Effector memory CD8-positive, alpha-beta T cell (primary cell): ENCODE measurements at places on chromosomes 5 and 9.

DNA sequence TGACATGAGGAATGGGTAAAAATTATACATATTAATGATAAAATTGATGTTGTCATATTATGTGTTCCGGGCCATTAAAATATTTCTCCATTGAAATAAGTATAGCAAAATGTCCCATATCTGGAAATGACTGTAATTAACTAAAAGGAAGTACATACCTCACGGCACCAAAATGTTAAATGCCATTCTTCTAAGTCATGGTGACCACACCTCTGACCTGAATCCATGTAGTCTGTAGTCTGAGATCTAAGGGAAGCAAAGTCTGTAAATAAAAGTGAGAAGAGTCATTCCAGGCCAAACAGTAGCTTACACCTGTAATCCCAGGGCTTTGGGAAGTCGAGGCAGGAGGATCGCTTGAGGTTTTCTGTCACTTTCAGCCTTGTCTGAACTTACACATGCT, 8.7 kb upstream of the GDA start:
- no peaks in the 10 kb centered on the region for H3K4me1 ChIP-seq
- no peak overlapping the region for H3K4me3 ChIP-seq
- H3K27ac ChIP-seq, result no peak overlapping the region
- peaks cover 5% of the 10 kb centered on the region for H3K36me3 ChIP-seq

GRCh38 chr5:62144401-62145022, 161.5 kb upstream of the KIF2A start:
- H3K27me3 ChIP-seq, result peaks cover 40% of the 10 kb centered on the region
- no peak for DNase-seq
- H3K27ac ChIP-seq, result no peak overlapping the region
- H3K36me3 ChIP-seq, result no peaks in the 10 kb centered on the region

DNA sequence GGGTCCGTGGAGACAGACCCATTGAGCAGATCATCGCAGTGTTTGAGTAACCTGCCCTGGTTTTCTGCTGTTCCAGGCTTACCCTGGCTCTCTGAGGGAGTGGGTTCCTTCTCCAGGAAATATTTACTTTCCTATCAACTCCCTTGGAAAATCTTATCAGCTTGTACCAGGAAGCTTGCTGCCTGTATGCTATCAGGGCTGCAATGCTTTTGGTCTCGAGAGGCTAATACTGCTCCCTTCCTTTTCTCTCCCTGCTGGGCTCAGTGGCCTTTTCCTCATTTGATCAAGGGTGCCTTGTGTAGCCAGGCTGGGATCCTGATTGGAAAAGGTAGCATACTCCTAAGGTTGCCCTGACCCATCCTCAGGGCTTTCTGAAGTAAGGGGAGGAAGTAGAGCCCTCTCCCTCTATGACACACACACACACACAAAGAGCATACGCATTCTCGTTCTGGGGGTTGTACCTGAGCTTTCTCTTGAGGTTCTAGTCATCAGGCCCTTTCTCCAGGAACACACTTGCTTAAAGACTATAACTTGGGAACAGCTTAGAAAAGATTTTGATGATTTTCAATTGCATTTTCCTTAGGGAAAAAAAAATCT, 41.6 kb downstream of the CYSTM1 start:
- DNase-seq, result no peak
- peaks cover 8% of the 10 kb centered on the region for H3K4me1 ChIP-seq
- no peak overlapping the region for H3K27ac ChIP-seq
- no peaks in the 10 kb centered on the region for H3K36me3 ChIP-seq

- peaks cover 3% of the 10 kb centered on the region for H3K4me1 ChIP-seq
- H3K27ac ChIP-seq, result no peak overlapping the region
- peaks cover 78% of the 10 kb centered on the region for H3K27me3 ChIP-seq
Measured at GRCh38 chr5:176714067-176714466, 66.8 kb downstream of the TSPAN17 start.

GRCh38 chr5:135233477-135233876, 165.6 kb downstream of the MACROH2A1 start:
- no peak overlapping the region for H3K27ac ChIP-seq
- H3K4me1 ChIP-seq, result no peaks in the 10 kb centered on the region
- H3K27me3 ChIP-seq, result peaks cover 51% of the 10 kb centered on the region
- no peak for DNase-seq

GRCh38 chr5:123937230-123937629, 425.3 kb downstream of the CSNK1G3 start:
- H3K4me1 ChIP-seq, result no peaks in the 10 kb centered on the region
- no peak overlapping the region for H3K27ac ChIP-seq

- DNase-seq, result no peak
- H3K27me3 ChIP-seq, result no peaks in the 10 kb centered on the region
- H3K4me1 ChIP-seq, result no peaks in the 10 kb centered on the region
- H3K36me3 ChIP-seq, result no peaks in the 10 kb centered on the region
- H3K27ac ChIP-seq, result no peak overlapping the region
Measured at GRCh38 chr5:175092691-175093090, 351.3 kb downstream of the DRD1 start.

GRCh38 chr9:36029765-36030528, 6.8 kb upstream of the RECK start:
- H3K4me3 ChIP-seq, result no peak overlapping the region
- no peak overlapping the region for H3K27ac ChIP-seq
- H3K4me1 ChIP-seq, result no peaks in the 10 kb centered on the region
- DNase-seq, result no peak
- H3K27me3 ChIP-seq, result peaks cover 41% of the 10 kb centered on the region

- H3K27me3 ChIP-seq, result no peaks in the 10 kb centered on the region
- no peak overlapping the region for H3K4me3 ChIP-seq
- DNase-seq, result no peak
Measured at GRCh38 chr5:145996135-145996534, 59.8 kb downstream of the SH3RF2 start.

- no peak for DNase-seq
- no peak overlapping the region for H3K4me3 ChIP-seq
- no peaks in the 10 kb centered on the region for H3K4me1 ChIP-seq
- H3K27ac ChIP-seq, result no peak overlapping the region
- no peaks in the 10 kb centered on the region for H3K36me3 ChIP-seq
- no peaks in the 10 kb centered on the region for H3K27me3 ChIP-seq
Measured at GRCh38 chr5:128613128-128613527, 75.1 kb upstream of the FBN2 start.

GRCh38 chr5:109062664-109063063, 315.0 kb downstream of the FER start:
- no peak overlapping the region for H3K4me3 ChIP-seq
- DNase-seq, result no peak
- no peaks in the 10 kb centered on the region for H3K27me3 ChIP-seq
- no peaks in the 10 kb centered on the region for H3K4me1 ChIP-seq
- peaks cover 3% of the 10 kb centered on the region for H3K36me3 ChIP-seq

GRCh38 chr5:17229313-17229712, 11.9 kb downstream of the BASP1 start:
- no peak overlapping the region for H3K4me3 ChIP-seq
- no peaks in the 10 kb centered on the region for H3K36me3 ChIP-seq
- no peak overlapping the region for H3K27ac ChIP-seq
- DNase-seq, result no peak

DNA sequence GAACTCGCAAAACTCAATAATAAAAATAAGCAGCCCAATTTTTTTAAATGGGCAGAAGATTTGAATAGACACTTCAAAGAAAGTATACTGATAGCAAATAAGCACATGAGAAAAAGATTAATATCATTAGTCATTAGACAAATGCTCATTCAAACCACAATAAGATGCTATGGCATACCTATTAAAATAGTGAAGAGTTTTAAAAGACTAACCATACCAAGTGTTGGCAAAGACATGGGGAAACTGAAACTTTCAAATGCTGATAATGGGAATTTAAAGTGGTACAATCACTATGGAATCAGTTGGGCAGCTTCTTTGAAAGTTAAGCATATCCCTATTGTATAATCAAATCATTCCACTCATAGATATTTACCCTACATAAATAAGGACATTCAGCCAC, 26.6 kb upstream of the ORM1 start:
- H3K36me3 ChIP-seq, result no peaks in the 10 kb centered on the region
- no peak overlapping the region for H3K27ac ChIP-seq

- no peak for DNase-seq
- H3K4me3 ChIP-seq, result no peak overlapping the region
- H3K27me3 ChIP-seq, result no peaks in the 10 kb centered on the region
- H3K4me1 ChIP-seq, result peaks cover 8% of the 10 kb centered on the region
- H3K27ac ChIP-seq, result no peak overlapping the region
- H3K36me3 ChIP-seq, result no peaks in the 10 kb centered on the region
Measured at GRCh38 chr5:87191645-87192044, 76.0 kb upstream of the RASA1 start.

GRCh38 chr5:10565785-10566542, 2.1 kb downstream of the ANKRD33B start:
- H3K27ac ChIP-seq, result peak overlapping the region; percentile 33
- no peaks in the 10 kb centered on the region for H3K27me3 ChIP-seq
- peak overlapping the region; percentile 86 for H3K4me3 ChIP-seq
- no peaks in the 10 kb centered on the region for H3K36me3 ChIP-seq
- no peak for DNase-seq
- H3K4me1 ChIP-seq, result peaks cover 11% of the 10 kb centered on the region

GRCh38 chr5:179235416-179236400, 109.6 kb downstream of the ADAMTS2 start:
- no peaks in the 10 kb centered on the region for H3K4me1 ChIP-seq
- DNase-seq, result no peak
- no peak overlapping the region for H3K27ac ChIP-seq
- H3K27me3 ChIP-seq, result peaks cover 61% of the 10 kb centered on the region
- H3K36me3 ChIP-seq, result no peaks in the 10 kb centered on the region

DNA sequence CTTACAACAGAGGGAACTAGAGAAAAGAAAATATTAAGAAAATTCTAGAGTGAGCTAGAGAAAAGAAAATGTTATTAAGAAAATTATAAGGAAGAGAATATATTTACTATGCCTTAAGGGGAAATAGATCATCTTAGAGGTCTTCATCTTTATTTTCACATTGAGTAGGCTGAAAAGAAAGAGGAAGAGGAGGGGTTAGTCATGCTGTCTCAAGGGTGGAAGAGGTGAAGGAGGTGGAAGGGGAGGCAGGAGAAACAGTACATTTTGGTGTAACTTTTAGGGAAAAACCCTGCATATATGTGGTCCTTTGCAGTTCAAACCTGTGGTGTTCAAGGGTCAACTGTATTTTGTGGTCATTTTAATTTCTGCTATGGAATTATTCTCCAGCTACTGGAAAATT, 46.6 kb downstream of the PPIP5K2 start:
- no peak for DNase-seq
- no peaks in the 10 kb centered on the region for H3K4me1 ChIP-seq
- H3K27ac ChIP-seq, result no peak overlapping the region
- peaks cover 17% of the 10 kb centered on the region for H3K36me3 ChIP-seq

DNA sequence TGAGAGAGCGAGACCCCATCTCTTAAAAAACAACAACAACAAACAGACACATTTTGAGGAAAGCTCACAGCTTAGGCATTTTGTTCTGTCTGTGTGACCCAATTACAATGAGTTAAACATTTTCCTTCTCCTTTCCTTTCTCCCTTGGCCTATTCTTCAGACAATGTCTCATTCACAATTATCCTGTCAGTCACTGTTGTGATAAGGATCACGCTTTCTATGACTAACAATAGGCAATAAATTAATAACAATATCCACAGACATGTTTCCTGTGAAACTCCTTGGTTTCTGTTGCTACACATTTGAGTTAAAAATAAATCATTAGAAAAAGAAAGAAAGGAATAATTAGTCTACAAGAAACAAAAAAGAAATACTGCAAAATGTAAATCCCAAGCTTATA, 19.8 kb upstream of the CARTPT start:
- peaks cover 20% of the 10 kb centered on the region for H3K27me3 ChIP-seq
- H3K4me3 ChIP-seq, result no peak overlapping the region
- peaks cover 4% of the 10 kb centered on the region for H3K4me1 ChIP-seq

DNA sequence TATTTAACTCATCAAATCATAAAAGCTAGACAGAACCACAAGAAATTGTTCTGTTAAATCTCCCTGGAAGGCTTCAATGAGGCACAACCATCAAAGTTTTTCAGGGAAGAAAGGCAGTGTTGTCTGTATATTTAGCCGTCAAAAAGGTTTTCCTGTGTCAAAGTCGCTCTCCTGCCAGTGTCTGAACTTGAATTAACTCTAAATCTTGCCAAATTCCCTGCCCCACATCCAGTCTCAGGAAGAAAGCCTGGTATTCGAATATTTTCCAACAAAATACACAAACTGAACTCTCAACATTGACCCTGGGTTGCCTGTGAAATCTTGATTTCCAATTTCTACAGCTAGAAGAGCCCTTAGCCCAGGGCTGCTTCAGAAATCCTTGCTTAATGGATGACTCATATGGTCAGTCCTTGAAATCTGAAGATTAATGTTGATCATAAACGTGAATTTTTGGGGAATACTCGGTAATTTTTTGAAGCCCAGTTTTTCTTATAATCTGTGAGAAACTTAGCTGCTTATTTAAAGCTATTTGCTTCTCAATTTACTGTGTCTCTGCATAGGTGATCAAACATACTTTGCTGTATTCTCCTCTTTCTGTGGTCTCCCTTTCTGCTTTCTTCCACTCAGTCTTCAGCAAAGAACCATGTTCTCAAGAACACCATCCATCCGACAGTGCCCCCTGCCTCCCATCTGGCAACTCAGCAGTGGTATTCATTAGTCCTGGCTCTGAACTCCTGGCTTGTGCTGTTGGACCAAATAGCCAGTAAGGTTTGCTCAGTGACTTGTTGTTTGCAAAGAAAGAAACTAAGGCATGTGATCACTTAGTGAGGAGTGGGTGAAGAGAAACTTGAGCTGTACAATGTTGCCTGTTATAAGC, 58.9 kb downstream of the NREP start:
- no peak overlapping the region for H3K4me3 ChIP-seq
- no peaks in the 10 kb centered on the region for H3K4me1 ChIP-seq
- H3K27ac ChIP-seq, result no peak overlapping the region
- no peak for DNase-seq

DNA sequence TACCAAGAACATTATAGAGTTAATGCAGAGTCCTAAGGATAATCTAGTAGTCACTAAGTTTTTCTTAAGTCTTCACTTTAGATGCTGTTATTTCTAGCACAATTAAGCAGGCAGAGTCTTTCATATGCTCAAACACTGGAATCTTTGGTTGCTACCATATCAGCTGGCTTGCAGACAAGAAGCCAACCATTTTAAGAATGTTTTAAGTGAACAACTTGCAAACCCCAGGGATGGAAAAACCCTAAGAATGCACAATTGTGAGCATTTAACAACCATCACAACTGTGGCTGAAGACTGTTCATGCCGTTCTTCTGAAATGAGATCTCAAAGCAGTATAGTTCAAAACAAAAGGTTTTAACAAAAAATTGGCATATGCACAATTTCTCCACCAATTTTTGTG, 55.1 kb downstream of the CSNK1A1 start:
- H3K27ac ChIP-seq, result no peak overlapping the region
- H3K4me3 ChIP-seq, result no peak overlapping the region
- H3K27me3 ChIP-seq, result no peaks in the 10 kb centered on the region
- H3K4me1 ChIP-seq, result no peaks in the 10 kb centered on the region
